ENCODE measurements at places on chromosomes 5 and 9.

GRCh38 chr5:170100066-170100943 is 5.4 kb upstream of the FOXI1 start:
- peak; percentile 37 for DNase-seq

DNA sequence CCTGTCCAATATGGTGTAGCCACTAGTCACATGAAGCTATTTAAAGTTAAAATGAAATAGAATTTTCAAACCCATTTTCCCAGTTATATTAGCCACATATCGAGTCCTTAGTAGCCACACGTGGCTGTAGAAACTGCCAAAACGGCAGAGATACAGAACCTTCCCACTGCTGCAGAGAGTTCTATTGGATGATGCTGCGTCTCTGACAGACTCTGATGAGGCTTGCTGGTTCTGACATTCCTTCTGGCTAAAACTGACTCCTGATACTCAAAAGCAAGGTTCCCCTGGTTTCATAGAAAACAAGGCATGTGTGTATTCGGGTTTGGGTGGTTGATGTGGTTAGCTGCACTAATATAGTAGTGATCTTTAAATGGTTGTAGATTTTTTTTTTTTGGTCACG is 91.5 kb downstream of the TLE4 start:
- no peak for DNase-seq

DNA sequence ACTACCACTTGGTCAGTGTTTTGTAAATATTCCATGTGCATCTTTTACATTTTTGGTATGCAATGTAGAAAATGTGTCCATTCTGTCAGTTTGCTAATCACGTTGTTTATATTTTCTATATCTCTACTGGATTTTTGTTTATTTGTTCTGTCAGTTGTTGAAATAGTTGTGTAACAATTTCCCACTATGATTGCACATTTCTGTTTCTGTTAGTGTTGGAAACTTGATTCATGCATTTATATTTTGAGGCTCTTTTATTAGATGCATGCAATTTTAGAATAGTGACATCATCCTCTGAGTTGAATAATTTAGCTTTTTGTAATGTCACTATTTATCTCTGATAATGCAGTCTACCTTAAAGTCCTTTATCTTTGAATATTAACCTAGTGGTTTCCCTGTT is 25.8 kb upstream of the LECT2 start:
- DNase-seq = no peak

GRCh38 chr5:105230516-105231157 is 1668.0 kb upstream of the NUDT12 start:
- no peak for DNase-seq

- DNase-seq = no peak
These were observed 79.6 kb upstream of the RNU6ATAC start for GRCh38 chr9:134243778-134244467.

GRCh38 chr5:37206736-37207135 is 42.4 kb downstream of the CPLANE1 start:
- no peak for DNase-seq

DNA sequence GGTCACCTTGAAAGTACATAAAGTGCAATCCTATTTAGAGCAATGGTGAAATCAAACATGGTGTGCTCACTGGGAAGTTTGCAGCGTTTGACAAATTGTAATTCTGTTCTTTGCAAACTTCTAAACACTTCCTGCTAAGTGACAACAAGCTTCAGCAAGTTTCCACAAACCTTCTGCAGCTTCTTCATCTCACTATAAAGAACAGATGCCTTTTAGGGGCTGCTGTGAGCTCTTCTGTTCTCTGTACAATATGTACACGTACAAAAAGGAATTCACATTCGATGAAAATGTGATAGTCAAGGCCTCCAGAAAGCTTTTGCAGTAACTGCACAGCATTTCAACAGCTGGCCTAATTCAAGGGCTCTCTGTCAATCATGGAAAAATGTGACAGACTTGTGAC is 543.1 kb downstream of the CETN3 start:
- no peak for DNase-seq

- peak; percentile 69 for DNase-seq
These were observed 198.8 kb downstream of the AUH start for GRCh38 chr9:91162784-91163443.

GRCh38 chr9:129906298-129906697 is 71.0 kb downstream of the USP20 start:
- DNase-seq = no peak

- DNase-seq = peak; percentile 23
These were observed 836 bp downstream of the PCSK5 start for GRCh38 chr9:75891277-75891741.

GRCh38 chr5:54758038-54758437 is 227.4 kb downstream of the ESM1 start:
- no peak for DNase-seq

- DNase-seq = no peak
These were observed 13.7 kb downstream of the HNRNPH1 start for GRCh38 chr5:179609834-179610108.
